Activated CD8-positive, alpha-beta memory T cell treated with anti-CD3 and anti-CD28 coated beads for 1 hour (primary cell): ENCODE measurements at places on chromosomes 2 and 18.

GRCh38 chr2:98909317-98910211 lies 26.5 kb downstream of the CRACDL start:
- no peak for DNase-seq

GRCh38 chr2:237171396-237171795 lies 85.7 kb downstream of the COPS8 start:
- DNase-seq, result no peak

- DNase-seq, result no peak
Measured at GRCh38 chr2:129233751-129234406, 745.6 kb upstream of the RAB6C start.

- DNase-seq, result no peak
Measured at GRCh38 chr2:134079373-134079772, 174.5 kb upstream of the MGAT5 start.

GRCh38 chr2:189204322-189204941 lies 24.9 kb upstream of the COL5A2 start:
- no peak for DNase-seq
